Smooth muscle cell of the brain vasculature (primary cell): ENCODE measurements at places on chromosomes 6 and 20.

DNA sequence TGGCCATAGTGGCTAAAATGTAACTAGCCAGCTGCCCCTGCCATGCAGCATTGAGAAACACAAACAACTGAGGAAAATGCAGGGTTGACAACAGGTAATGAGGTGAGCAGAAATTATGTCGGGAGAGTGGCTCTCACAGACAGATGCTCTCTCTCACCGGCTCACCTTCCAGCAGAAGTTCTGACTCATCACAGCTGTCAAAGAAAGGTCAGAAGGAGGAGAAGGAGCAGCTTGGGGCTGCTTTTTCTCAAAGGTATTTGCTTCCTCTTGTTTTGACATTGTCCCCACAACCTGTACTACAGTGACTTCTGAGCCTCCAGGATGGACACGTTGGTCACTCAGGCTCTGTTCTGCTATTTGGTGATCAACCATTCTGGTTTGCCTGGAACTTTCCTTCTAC lies 190.5 kb upstream of the HEY2 start:
- no peak for DNase-seq

GRCh38 chr20:52814371-52814770 lies 157.8 kb upstream of the TSHZ2 start:
- no peak for DNase-seq

GRCh38 chr20:35117196-35117595 lies 24.6 kb upstream of the TRPC4AP start:
- DNase-seq: no peak

GRCh38 chr6:98657764-98658163 lies 176.6 kb upstream of the POU3F2 start:
- peak; percentile 1 for DNase-seq

DNA sequence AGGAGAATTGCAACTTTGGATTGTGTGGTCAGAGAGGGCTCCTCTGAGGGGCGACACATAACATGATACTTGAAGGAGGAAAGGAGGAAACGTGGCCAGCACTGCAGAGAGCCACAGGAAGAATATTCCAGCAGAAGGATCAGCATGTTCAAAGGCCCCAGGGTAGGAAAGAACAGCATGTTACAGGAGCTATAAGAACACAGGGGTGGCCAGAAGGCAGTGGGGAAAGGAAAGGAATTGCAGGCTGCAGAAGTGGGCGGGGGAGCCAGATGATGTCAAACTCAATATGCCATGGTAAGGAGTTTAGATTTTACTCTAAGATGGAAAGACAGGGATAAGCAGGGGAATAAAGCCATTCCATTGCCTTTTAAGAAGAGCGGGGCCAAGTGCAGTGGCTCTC lies 30.7 kb downstream of the MGME1 start:
- no peak for DNase-seq

- no peak for DNase-seq
Measured at GRCh38 chr6:34148631-34149451, 3.0 kb upstream of the GRM4 start.

DNA sequence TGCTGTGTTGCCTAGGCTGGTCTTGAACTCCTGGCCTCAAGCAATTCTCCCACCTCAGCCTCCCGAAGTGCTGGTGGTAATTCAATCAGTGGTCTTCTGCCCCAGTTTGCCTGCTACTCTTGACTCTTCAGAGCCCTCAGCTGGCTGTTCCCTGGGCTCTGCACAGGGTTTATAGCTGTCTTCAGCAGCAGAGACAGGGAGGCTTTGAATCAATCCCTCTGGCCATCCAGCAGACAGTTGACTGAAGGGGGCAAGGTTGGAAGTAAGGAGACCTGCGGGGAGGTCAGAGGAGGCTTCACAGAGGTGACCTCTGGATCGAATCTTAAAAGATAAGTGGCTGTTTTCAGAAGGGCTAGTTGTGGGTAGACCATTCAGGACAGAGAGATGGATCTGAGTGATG lies 26.0 kb upstream of the KIF3B start:
- DNase-seq: no peak

DNA sequence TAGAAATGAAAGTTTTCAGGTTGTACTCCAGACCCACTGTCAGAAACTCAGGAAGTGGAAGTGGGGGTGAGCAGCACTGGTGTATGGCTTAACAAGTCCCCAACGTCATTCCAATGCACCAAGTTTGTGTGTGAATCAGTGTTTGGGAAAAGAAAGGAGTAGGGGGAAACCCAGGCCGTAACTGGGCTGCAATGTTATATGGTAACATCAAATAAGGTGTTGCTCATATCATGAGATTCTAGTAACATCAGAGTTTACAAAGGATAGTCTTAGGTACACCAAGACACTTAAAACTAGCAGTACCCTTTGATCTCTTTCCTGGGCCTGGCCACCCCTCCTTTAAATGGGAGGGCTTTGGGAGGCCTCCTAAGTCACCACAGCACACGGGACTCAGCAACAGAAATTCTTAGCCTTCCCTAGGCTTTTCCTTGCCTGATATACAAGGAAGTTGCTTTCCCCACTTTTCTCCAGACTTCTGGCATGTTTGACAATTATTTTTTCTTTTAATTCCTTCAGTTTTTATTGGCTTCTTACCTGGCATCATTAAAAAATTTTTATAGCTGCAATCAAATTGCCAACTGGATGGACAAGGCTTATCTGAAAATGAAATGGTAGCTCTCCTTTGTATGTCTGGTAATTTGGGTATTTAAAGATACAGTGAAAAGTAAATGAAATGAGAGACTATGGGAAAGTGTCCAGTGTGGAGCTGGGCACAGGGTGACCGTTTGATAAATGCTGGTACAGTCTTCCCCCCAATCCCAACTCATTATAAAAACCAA lies 15.1 kb downstream of the E2F3 start:
- DNase-seq: no peak

DNA sequence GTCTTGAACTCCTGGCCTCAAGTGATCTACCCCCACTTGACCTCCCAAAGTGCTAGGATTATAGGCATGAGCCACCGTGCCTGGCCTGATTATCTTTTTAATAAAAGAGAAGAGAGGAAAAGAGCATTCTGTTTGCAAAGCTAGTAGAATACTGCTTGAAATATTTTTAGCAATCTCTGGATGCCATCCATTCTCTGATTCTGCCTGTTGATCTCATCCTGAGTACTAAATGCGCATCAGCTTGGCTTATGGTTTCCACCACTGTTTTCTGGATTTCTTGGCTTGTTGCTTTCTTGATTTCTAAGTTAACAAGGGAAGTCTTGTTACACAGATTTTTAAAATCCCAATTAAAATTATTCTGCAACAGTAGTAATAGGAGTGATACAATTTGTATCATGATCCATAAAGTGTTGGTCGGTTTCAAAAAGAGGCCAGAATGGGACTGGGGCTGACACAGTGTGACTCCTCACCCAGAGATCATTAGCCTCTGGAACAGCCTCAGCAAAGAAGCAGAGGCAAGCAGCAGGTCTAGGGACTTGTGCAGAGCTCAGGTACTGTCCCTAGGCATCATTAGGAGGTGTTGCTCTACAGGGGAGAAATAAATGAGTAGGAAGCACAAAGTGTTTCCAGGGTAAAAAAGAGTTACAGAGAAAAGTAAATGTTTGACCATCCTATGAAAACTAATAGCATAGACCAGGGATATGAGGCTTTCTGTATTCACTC lies 17.8 kb upstream of the SLC16A10 start:
- no peak for DNase-seq

DNA sequence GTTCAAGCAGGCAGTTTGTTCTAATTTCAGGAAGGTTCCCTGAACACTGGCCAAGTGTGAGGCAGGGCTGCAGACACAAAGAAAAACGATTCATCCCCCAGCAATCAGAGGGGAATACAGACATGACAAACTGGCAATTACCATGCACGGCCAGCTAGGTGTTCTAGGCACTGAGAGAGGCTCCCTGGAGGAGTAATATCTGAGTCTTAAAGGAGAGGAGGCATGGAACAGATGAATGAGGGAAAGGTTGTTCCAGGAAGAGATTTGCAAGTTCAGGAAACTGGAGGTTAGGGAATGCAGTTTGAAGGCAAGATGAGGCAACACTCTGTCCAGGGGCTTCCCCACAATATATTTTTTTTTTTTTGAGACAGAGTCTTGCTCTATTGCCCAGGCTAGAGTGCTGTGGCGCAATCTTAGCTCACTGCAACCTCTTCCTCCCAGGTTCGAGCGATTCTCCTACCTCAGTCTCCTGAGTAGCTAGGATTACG lies 11.1 kb downstream of the RRAGD start:
- DNase-seq: no peak

DNA sequence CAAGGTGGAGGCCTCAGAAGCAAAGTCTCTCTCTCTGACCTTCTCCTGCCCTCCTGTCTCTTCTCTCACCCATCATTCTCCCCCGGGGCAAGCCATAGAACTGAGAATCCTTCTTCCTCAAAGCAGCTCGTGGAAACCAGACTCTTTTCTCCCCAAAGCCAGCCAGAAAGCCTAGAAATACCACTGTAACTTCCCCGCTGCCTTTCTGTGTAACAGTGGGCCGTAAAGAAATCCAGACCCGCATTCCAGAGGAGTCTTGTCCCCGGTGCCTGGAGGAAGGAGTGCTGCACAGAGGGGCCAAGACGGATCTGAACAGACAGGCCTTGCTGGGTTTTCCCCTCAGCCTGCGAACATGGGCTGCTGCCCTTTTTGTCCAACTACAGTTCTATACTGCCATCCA lies 977 bp upstream of the SLC22A2 start:
- DNase-seq: no peak

DNA sequence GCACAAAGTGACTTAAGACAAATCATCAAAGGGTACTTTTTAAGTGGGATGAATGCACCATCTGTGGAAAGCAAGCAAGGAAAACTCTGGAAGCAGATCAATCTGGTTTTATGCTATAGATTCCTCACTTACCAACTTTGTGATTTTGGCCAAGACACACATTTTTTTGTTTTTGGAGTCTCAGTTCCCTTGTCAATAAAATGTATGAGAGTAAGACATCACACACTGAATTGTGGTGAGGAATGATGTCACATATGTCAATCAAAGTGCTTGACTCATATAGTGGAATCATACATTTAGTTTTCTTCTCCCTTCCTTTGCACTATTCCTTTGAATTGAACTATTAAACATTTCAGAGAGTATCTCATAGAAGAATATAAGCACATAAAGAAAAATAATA lies 620.5 kb upstream of the CITED2 start:
- no peak for DNase-seq

- DNase-seq: no peak
Measured at GRCh38 chr6:79450984-79451383, 86.2 kb downstream of the LCA5 start.

DNA sequence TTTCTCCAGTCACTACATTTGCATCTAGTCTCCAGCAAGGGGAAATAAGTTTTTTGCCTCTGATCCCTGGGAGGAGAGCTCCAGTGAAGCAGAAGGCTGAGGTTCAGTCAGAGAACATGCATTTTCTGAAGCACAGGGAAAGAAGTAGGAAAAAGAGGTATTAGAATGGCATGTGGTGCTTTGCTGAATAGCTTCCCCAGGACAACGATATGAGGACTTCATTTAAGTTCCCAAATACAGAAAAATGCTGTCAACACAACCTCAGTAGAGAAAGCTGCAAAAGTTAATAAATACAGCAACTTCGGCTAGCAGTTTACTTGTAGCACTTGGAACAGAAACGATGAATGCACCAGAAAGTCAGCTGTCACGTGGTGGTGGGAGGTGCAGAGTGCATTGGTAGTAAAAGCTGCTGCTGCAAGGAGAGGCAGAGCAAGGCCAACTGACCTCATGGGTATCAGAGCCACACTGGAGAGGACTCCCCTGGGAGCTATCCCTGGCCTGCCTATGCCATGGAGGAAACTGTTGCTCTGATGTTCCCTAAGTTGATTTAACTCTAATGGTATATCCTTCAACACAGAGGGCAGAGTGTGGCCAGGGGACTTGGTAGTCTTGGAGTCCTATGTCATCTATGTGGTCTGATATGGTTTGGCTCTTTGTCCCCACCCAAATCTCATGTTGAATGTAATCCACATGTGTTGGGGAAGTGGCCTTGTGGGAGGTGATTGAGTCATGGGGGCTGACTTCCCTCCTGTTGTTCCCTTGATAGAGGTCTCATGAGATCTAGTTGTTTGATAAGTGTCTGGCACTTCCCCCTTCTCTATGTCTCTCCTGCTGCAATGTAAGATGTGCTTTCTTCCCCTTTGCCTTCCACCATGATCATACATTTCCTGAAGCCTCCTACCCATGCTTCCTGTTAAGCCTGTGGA lies 85.9 kb downstream of the ADTRP start:
- DNase-seq: no peak

GRCh38 chr6:24060982-24061754 lies 64.8 kb upstream of the NRSN1 start:
- no peak for DNase-seq

DNA sequence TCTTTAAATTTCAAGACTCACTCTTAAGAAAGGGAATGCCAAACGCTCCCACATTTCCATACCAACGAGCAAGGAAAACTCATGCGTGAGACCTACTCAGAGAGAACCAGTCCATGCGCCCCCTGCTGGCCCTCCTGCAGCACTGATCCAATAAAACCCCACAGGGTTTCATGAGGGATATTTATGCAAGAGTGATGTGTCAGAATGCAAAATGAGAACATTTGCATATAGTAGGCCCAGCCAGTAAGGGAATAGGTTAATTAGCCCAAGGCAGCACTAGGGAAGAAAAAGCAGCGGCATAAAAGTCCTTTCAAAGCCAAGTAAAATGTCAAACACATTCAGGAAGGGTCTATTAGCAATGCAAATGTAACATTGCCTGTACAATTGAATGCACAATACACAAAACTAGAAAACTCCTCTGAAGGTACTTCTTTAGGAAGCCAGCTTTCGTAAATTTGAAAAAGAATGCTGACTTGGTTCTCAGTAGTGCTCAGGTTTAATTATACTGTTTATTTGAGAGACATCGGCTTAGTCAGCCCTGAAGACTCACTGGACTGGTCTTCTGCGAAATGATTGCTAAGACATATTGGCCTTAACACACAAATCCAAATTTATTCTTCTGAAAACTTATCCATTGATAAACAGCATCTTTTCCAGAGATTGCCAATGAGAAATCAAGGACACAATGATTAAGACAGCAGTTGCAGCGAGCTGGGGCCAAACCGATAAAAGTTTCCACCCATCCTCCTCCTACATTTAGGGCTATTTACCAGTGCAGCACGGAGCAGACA lies 93.2 kb downstream of the GMPR start:
- DNase-seq: no peak

DNA sequence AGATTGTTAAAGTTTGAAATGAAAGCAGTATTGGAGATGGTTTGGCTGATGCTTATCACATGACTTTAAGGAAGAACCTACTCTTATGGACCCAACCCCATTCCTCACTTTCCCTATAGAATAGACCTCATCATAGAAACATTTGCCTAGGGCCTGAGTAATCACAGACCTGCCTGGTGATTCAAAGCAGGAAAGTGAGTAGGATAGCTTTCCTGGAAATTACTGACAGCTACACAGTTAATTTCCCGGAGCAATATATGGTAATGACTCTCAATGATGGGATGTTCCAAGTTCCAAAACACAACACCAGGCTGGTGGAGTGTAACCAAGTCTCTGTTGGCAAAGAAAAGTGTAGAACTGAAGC lies 233.8 kb downstream of the SIM1 start:
- DNase-seq: no peak

- DNase-seq: no peak
Measured at GRCh38 chr6:108820006-108820405, 28.2 kb upstream of the ARMC2 start.

DNA sequence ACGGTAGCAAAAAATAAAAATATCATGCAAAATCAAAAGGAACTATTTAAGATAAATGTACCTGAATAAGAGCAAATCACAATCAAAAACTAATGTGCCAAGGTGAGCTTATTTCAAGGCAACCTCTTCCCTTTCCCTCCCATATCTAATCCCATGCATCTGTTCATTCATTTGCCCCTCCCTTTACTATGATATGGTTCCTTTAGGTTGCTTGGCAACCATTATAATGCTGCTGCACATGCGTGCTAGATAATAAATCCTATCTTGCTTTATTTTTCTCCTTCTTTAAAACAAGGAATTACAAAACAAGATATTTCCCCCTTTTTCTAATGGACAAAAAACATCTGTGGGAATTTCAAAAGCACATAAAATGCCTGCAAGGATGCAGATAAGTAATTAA lies 318.2 kb upstream of the POU3F2 start:
- DNase-seq: no peak
